ENCODE measurements at places on chromosomes 12 and 14.

GRCh38 chr12:104588921-104589590 lies 132.3 kb downstream of the CHST11 start:
- no peak for DNase-seq

DNA sequence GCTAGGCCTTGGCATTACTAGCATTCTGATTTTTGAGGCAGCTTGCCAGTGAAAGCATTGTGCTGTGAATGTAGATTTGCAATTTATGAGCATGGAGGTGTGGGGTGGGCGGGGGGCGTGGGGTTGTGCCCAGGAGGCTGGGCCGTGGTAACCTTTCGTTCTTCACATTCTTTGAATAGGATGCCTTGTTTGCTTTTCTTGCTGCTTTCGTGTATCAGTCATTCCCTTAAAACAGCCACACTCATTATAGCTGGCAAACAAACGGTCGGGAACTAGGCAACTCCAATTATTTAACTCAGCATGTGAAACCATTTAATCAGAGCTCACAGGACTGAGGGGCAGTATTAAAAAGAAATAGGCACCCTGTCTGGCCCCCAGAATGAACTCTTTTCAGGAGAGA lies 115.9 kb upstream of the PELI2 start:
- no peak for DNase-seq

DNA sequence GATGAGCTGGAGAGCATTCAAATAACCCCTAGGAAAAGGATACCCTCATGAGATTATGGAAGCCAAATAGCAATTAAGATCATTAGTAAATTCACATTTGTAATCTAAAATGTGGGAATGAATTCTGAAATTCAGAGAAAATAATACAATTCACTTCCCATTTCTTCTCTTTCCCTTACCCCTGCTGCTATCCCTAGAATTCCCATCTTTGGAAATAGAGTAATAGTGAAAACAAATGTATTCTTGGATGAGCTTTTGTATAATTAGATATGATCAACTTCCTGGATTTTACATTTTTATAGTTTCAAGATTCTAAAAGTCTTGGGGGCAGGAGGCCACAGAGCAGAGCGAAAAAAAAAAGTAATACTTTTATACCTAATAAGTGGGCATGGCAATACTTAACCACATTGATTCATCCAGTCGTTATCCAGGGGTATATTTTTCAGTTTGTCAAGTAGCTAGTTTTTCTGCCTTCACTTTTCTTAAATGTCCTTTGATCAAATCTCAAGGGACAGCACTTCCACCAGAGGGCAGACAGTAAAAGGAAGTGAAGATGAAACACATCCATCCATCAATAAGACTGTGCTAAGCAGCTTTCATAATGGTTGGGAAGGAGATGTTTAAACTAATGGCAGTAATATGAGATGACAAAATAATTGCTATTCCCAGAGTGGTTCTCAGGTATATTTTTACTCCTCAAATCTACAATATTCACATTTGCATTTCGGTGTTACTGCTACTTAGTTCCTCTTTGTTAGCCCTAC lies 401.3 kb downstream of the DIO2 start:
- DNase-seq = peak; percentile 14

DNA sequence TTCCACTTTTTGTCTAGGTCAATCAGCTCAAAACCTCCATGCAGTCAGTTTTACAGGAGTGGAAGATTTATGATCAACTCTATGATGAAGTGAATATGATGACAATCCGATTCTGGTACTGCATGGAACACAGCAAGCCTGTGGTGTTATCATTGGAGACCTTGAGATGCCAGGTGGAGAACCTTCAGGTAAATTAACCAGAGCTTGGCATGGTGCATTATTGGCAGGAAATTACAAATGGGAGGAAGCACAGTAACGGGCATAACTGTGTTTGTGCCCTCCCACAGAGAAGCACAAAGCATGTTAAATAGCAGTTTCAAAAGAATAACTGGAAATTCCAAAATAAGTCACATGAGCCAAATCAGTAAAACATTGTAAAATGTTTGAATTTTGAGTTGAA lies 135.6 kb downstream of the ESR2 start:
- DNase-seq = no peak

- peak; percentile 98 for DNase-seq
These were observed 110.8 kb upstream of the SRRM4 start for GRCh38 chr12:118870551-118870950.

- no peak for DNase-seq
These were observed 86.9 kb downstream of the DACT1 start for GRCh38 chr14:58724702-58725101.

DNA sequence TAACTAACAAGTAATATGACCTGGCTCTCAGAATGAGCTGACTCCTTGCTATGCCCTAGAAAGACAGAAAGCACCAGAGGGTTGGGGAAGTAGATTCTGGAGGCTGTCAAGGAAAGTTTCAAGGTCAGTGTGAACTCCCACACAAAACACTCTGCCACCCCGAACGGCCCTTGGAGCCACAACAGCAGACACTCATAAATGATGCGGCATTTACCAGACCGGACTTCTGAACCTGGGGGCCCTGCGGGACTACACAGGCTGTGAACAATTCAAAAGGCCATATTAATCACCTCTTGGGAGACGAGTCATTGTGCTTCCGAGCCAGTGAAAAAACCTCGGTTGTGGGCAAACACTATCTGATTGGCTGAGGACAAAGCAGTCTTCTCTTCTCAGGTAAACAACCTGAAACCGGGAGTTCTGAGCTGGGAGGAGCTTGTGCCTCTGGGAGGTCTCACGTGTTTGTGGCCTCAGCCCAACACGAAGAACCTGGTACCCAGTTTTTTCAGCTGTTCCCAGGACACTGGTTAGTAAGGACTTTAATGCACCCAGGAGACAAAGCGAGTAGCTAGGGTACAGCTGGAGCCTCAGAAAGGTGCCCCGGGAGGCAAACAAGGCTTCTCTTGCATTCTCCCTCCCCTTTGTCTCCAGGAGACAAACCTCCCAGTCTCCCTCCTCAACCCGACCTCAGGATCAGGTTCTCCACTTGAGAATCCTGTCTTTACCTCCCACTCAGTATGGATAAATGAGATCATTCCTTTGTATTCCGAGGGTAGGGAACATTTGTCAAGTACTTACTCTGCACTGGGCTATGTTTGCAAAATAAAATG lies 35.3 kb downstream of the VWF start:
- DNase-seq = peak; percentile 86

DNA sequence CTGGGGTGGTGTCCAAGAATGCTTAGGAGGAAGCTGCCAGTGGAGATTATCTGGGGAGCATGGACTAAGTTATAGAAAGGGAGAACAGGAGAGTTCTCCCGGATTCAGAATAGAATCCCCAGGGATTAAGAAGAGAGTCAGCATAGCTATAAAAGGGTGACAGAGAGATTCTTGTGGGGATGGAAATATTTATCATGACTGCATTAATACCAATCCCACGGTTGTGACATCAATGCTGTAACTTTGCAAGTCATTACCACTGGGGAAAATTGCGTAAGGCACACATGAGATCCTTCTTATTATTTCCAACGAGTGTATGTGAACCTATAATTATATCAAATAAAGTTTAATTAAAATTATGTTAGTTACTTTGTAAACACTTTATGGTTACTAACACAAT lies 447.9 kb upstream of the TMEM132C start:
- DNase-seq = no peak

DNA sequence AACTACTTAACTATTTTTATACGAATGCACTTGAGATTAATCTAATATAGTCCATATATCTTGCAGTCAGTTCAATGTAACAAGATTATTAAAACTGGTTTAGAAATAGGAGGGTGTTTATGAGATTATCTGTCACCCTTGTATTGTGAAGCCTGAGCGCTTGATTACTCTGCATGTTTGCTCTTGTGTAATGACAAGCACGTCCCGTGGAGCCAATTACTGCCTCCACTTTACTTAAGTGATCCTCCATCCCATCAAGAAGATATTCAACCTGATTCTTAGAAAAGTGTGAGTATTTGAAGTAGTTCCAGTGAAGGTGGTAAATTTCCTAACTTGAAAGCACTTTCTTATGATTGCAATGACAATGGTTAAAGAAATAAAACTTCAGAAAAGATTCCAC lies 415.2 kb upstream of the GARIN6 start:
- peak; percentile 15 for DNase-seq

- no peak for DNase-seq
These were observed 152.2 kb upstream of the DIO3 start for GRCh38 chr14:101409006-101409543.

- no peak for DNase-seq
These were observed 31.5 kb upstream of the FGF6 start for GRCh38 chr12:4477129-4477528.

DNA sequence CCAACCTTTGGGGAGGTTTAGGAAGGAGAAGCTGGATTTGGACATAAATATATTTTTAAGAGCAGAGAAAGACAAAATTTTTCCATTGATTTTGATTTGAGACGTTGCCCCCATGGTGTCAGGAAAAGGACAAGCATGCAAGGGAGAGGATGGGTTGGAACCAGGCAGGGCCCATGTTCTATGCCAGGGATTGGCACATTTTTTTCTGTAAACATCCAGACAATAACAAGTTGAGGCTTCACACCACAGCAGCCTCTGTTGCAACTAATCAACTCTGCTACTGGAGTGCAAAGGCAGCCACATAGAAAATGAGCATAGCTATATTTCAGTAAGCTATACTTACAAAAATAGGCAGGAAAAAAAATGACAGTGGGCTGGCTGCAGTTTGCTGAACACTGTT lies 44.7 kb downstream of the NR1H4 start:
- no peak for DNase-seq

GRCh38 chr14:22438742-22439141 lies 150.3 kb downstream of the DAD1 start:
- peak; percentile 7 for DNase-seq

DNA sequence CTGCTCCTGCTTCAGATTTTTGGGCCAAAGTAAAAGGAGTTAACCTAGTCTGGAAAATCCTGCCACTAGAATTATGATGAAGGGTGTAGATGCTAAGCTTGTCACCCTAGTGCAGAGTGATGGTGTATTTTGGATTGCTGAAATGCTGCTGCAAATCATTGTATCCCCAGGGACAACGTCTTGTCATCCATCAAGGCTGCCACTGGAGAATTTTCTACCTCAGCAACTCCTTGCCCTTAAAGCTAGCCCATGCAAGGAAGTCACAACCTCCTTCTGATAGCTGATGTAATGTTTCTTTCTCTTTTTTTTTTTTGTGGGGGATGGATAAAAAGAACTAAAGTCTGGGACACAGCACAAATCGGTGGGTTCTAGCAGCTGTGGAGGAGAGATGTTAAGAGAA lies 139.4 kb upstream of the FRMD6 start:
- no peak for DNase-seq

GRCh38 chr12:68838046-68838886 lies 30.3 kb downstream of the MDM2 start:
- no peak for DNase-seq

DNA sequence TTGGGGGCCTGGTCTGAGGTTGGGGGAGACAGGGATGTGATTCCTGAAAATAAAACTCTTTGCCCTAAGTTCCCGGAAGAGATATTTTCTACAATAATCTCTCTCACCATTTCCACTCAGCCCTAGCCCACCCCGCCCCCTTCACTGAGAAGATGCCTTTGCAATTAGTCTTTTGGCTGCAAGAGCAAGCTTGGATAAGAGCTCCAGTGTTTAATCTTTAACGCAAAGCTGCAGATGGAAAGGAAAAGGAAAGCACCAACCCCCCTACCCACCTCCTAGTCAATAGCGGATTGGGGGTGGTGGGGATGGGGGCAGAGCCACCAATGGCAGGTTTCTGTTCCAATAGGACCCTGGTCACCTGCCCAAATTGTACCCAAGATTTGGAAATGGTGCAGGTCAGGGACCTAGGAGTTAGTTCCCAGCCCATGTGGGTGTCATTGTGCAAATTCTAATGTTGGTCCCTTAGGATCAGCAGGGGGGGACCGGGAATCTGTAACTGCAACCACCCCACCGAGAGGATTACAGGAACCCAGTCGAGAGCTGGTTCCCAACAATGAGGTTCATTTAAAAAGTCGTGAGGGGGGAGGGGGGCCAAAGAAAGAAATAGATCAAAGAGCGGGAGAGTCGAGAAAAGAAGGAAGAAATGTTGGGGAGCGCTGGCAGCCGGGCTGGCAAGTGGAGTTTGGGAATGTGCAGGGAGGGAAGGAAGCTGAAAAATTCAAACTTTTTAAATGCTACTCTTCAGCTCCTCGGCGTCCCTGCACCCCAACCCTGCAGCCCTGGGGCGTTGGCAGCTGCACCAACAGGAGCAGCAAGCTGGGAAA lies 1.6 kb downstream of the ZFP36L1 start:
- peak; percentile 36 for DNase-seq

DNA sequence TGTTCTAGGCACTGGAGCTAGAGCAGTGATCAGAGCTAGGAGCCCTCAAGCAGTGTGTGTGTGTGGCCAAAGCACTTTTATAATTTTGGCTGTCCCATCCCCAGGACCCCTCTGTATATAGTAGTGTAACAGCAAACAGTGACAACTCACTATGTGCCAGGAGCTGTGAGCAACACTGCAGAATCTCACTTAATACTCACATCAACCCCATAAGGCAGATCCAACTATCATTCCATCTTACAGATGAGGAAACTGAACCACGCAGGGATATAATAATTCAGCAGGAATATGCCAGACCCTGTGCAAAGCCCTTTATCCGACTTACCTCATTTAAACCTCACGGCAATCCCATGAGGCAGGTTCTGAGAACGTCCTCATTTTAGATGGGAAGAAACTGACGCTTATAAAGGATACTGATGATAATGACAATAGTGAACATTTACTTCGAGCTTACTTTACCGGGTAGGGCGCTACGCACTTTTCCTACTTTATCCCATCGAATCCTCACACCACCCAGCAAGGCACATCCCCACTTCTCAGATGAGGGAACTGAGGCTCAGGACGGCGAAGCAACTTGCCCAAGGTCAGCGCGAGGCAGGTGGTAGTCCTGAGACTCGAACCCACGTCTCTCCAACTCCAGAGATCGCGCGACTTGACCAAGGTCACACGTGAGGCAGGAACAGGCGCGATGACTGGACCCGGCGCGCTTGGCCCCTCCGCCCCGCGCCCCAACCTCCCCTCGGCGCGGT lies 687 bp downstream of the RAB35 start:
- DNase-seq = peak; percentile 22
